NB4 (cell line): ENCODE measurements at places on chromosomes 16 and 17.

GRCh38 chr16:87138316-87138715 is 178.9 kb downstream of the C16orf95 start:
- DNase-seq: no peak

DNA sequence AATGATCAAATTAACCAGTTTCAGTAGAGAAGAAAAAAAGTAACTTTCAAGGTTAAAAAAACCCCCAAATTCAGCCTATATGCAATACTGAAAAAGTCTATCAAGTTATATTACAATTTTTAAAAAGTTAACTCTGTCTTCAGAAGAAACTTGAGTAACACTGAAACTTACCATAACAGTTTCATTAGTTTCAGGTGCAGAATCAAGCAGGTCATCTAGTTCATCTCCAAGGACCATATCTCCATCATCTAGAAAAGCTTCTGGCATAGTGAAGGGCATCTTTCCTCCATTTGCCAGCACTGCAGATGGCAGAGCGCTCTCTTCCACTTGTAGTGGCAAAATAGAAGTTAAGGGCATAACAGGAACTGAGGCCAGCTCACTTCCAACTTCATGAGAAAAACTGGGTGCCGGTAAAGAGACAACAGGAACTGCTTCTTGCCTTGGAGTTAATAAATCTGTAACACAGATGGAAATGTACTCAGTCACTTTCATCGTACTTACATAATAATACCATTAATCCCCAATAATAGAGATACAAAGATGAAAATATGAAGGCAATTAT is 22.9 kb downstream of the ZC3H7A start:
- no peak for DNase-seq

DNA sequence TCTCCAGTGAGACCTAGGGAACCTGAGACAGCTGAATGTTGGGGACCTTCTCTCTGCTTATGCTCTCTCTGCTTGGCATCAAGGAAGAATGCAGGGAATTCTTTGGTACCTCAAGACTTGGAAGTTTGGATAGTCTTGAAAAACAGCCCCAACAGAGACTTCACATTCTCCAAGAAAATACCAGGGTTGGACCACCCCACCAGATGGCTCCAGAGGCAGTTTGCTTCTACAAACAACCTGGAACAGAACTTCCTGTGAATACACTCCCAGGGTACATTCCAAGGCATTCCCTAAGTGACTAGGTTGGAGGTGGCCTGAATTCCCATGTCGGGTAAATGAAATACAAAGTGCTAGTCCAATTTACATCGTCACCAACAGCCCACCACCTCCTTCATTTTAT is 314.4 kb downstream of the PMP22 start:
- no peak for DNase-seq

- DNase-seq: no peak
Measured at GRCh38 chr17:48643697-48644012, 17.5 kb upstream of the HOXB9 start.

- DNase-seq: no peak
Measured at GRCh38 chr16:84117494-84117843, 727 bp upstream of the MBTPS1 start.

- DNase-seq: no peak
Measured at GRCh38 chr17:39899215-39899614, 19.2 kb downstream of the GSDMB start.

DNA sequence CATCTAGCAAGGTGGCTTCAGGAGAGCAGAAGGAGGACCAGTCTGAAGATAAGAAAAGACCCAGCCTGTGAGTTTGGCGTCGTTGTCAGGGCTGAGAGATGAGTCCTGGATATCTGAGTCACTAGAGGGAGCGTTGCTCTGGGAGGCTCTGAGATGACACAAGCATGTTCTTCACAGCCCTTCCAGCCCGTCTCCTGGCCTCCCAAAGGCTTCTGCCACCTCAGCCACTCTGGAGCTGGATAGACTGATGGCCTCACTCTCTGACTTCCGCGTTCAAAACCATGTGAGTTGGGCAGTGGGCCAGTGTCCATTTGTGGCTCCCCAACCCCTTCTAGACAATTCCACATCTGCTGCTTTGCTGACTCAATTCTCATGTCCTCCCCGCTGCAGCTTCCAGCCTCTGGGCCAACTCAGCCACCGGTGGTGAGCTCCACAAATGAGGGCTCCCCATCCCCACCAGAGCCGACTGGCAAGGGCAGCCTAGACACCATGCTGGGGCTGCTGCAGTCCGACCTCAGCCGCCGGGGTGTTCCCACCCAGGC is 2.3 kb downstream of the TGFB1I1 start:
- DNase-seq: peak; percentile 40

DNA sequence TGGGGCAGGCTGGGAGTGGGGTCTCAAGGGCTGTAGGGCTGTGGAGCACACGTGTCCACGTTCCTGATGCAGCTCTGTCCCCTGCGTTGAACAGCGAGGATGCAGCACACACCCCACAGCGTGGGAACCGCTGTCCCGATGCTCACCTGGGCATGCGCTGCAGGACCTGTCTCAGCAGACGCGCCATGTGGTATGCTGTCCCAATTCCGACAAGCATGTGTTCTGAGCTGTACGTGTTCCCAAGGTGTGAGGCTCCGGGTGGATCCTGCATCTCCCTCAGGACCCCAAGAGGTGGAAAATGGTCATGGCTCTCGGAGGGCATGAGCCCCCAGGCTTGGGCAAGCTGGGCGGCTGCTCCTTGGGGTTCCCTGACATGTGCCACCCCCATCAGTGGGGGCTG is 34.2 kb downstream of the ENGASE start:
- no peak for DNase-seq

GRCh38 chr16:3696425-3697218 is 20.7 kb downstream of the TRAP1 start:
- DNase-seq: no peak

GRCh38 chr16:7408700-7409365 is 76.2 kb downstream of the RBFOX1 start:
- no peak for DNase-seq

- DNase-seq: peak; percentile 65
Measured at GRCh38 chr16:58507195-58507962, 7.4 kb downstream of the NDRG4 start.

DNA sequence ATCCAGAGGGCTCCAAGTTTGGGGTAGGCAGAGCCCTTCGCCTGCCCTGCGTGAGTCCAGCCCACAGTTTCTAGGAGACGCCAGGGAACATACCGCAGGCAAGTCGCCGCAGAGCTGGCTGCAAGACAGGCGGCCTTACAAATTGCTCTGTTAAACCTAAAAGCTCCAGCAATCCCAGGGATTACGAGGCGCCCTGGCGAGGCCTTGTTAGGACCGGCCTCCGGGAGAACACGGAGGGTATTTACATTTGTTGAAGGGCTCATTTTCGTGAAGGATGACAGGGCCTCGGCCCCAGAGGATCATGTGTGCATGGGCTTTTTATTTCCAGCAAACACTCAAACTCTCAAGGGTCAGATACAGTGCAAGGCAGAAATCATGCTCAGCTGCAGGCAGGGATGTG is 77.6 kb upstream of the FOXF1 start:
- no peak for DNase-seq

DNA sequence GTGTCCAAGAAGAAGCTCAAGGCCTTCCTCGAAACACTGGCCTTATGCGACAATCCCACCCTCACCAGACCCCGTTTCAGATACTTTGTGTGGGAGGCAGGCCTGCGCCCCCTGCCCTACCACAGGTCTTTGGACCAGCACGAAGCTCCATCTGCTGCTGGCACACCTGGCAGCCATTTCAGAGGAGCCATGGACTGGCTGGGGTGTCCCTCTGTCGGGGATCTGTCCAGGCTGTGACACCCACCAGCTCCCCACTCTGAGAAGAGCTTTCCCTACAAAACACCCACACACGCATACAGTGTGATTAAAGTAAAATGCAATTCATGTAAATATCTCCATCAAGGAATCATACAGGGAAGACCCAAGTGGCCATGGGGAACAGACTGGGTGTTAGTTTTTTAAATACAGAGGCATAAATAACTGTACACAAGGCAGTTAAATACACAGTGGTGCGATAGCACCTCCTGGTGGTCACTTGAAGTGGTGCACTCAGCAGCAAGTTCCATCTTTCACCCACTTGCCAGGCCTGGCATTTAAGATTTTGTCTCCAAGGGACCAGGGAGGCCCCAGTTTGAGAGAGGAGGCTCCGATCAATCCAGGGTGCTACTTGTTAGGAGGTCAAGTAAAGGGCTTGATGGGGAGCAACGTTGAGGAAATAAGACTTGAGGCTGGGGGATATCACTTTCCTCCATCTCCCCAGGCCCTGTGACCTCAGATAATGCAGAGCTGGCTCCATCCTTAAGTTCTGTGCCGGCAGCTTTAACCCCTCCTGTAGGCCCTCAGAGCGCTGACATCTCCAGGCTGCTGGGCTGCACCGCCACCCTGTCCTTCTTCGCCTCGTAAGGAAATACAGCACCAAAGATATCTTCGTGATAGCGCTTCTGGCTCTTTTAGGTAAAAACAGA is 43.6 kb downstream of the NOS2 start:
- peak; percentile 66 for DNase-seq
